ENCODE measurements at places on chromosomes 2 and 18.

GRCh38 chr2:173940208-173941020, 24.8 kb downstream of the SP3 start:
- DNase-seq = no peak

GRCh38 chr2:160052531-160052930, 9.9 kb downstream of the PLA2R1 start:
- DNase-seq = no peak

GRCh38 chr2:241943209-241943850, 73.8 kb downstream of the RTP5 start:
- no peak for DNase-seq

DNA sequence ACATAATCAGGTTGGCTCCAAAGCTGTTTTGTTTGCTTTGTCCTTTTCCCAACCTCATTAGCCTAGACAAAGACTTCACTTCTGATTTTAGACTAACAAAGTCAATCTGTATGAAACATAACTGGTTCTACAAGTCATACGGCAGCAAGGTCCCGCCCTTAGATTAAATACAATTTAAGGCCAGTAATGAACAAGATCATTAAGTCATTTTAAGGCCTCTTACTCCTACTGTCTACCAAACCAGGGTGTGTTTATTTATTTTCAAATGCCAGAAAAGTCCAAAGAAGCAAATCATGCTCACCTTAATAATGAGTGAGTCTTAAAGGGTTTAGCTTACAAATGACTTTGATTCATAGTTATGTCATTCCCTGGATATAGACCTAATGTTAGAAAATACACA, 148.4 kb upstream of the ACVR2A start:
- no peak for DNase-seq

DNA sequence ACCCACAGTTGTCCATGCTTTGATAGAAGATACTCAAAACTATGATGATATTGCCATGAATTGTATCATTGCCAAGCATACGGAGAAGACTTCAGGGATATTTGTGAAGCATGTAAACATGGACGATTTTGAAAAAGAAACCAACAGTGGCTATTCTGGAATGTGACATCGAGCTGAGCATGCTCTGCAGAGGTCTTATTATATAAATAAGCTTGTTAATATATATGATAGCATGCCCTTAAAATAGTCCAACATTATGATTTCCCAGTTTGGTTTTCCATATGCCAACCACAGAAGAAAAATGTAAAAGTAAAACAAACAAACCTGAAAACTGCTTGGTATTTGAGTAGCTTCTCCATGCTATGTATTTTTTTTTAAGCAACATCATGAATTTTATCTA, 159.1 kb downstream of the LNPK start:
- DNase-seq = no peak

- no peak for DNase-seq
Measured at GRCh38 chr18:73670524-73670923, 477.1 kb downstream of the FBXO15 start.

- DNase-seq = no peak
Measured at GRCh38 chr18:21300908-21301200, 58.8 kb downstream of the GREB1L start.

- DNase-seq = no peak
Measured at GRCh38 chr2:240501531-240501991, 56.2 kb downstream of the ANKMY1 start.

GRCh38 chr2:170224692-170225294, 46.8 kb downstream of the MYO3B start:
- peak; percentile 85 for DNase-seq

- no peak for DNase-seq
Measured at GRCh38 chr2:72040629-72041571, 106.8 kb downstream of the CYP26B1 start.

DNA sequence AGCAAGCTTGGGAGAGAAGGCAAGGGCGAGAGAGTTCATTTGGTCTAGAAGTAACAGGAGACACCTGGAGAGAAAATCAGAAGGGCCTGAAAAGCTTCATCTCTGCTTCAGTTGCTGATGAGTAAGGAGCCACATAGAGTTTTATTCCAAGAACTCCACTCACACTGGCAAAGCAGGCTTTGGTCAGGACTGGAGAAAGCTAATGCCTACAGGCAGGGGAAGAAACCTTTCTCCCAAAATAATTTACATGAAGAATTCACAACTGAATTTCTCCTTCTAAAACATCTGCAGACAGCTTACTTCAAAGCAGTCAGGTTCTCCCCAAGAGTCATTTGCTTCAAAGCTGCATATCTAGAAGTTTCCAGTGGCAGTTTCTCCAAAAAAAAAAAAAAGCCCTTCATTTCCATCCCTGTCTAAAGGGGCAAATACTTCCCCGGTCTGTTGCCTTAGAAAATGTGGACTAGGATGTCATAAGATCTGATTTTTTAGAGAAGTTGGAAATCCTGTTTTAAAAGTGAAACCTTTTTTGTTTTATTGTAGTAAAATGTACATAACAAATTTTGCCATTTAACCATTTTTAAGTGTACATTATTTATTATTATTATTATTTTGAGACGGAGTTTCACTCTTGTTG, 46.3 kb downstream of the TMEM247 start:
- DNase-seq = no peak

GRCh38 chr2:28544405-28544921, 48.6 kb downstream of the PLB1 start:
- DNase-seq = no peak

GRCh38 chr2:13006426-13006825, 289.7 kb downstream of the TRIB2 start:
- DNase-seq = no peak

DNA sequence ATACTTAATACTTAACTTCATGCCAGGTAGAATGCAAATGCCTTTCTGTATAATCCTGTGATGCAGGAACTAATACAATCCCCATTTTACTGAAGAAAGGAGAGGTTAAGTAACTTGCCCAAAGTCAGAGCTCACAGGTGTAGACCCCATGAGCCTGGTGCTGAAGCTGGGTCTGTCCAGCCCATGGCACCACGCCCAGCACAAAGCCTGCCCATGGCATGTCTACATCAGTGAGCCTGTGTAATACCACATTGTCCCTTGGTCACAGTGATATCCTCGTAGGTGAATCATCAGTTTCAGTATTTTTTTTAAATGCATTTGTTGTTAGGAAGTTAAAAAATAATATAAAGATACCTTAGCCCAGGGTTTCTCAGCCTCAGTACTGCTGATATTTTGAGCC, 69.9 kb upstream of the MCFD2 start:
- no peak for DNase-seq

DNA sequence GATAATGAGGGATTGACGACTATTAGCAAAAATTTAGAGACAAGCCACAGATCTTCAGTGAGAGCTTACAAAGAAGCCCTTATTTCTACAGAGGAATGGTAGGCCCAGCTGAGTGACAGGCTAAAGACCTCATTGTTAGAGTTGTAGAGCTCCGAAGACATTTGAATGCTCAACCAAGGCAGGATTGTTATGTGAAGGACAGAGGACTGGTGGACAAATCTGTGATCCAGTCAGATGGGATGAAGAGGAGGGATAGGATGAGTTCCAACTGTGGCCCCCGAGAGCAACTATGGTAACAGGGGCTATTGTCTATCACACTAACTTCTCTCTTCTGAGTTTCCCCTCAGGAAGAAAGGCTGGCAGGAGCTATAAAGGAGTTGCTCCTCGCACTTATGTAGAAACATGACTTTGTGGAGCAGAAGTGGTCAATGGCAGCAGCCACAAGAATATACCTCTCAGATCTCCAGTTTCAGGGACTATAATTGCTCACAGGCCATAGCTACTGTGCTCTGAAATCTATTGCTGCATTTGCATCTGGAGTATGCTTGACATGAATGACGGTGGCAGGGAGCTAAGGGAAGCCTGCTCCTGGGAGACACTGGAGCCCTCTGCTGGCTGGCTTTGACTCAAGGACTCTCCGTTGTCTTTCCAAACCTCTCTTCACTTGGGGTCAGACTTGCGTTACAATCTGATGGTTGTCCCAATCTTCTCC, 50.3 kb upstream of the GREB1L start:
- DNase-seq = peak; percentile 92

DNA sequence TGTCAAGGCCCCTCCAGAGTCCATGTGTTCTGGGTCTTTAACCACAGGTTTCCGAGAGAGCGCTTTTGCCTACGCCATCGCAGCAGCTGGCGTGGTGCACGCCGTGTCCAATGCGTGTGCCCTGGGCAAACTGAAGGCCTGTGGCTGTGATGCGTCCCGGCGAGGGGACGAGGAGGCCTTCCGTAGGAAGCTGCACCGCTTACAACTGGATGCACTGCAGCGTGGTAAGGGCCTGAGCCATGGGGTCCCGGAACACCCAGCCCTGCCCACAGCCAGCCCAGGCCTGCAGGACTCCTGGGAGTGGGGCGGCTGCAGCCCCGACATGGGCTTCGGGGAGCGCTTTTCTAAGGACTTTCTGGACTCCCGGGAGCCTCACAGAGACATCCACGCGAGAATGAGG, 9.3 kb downstream of the WNT10A start:
- DNase-seq = no peak

DNA sequence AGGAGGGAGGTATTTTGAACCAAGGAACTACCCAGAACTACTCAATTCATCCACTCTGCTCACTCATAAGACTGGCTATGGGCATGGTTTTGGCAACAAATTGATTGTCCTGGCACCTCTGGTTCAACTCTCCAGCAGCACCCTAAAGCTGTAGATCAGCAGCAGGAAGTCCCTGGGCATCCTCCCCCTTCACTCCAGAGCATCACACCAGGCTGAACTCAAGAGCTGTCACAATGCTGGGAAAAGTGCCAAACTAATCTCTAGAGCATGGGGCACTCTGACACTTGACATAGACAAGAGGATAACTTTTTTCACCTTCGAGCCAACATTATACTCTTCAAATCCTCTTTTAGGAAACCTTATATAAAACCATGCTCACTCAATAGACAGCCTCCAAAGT, 154.1 kb upstream of the RBBP8 start:
- DNase-seq = no peak

- no peak for DNase-seq
Measured at GRCh38 chr2:238879621-238880377, 31.9 kb downstream of the TWIST2 start.

- no peak for DNase-seq
Measured at GRCh38 chr2:10750610-10751009, 29.2 kb downstream of the ATP6V1C2 start.

DNA sequence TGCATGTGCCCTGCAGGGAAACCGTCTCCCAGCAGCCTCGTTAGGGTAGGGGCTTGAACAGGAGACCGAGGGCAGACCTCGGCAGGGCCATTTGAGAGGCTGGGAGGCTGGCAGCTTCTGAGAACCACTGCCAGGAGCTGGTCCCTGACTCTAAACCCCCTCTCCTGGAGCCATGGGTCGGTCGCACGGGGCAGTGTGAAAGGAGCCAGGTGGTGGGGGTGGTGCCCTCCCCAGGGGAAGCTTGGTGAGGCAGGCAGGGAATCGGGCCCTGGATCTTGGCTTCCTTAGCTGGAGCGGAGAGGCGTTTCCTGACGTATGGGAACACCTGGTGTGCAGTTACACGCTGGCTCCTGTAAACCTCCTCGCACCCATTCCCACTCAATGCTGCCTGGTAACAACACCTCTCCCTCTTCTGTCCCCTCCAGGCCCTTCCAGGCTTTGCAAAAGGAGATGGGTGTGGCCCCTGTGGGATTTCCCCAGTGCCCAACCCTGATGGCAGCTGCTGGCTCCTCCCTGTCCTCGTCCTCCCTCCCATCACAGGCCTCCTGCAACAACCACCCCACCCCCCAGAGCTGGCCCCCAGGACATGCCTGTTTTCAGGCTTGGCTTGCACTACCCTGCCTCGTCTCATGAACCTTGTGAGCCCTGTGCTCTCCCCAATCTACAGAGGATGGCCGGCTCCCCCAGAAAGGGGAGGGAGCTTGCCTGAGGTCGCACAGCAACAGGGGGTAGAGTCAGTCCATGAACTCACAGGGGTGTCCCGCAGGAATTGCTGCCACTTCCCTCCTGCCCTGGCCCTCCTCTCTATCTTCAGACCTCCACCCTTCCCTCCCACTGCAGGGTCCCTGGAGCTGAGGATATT, 24.4 kb downstream of the ADRA2B start:
- DNase-seq = no peak

All from posterior cingulate gyrus (tissue), 11 donors.